ELR (cell line): ENCODE measurements at places on chromosomes 1 and 21.
A peak's percentile ranks its signal among the peaks of the same experiment; 100 is the strongest.

DNA sequence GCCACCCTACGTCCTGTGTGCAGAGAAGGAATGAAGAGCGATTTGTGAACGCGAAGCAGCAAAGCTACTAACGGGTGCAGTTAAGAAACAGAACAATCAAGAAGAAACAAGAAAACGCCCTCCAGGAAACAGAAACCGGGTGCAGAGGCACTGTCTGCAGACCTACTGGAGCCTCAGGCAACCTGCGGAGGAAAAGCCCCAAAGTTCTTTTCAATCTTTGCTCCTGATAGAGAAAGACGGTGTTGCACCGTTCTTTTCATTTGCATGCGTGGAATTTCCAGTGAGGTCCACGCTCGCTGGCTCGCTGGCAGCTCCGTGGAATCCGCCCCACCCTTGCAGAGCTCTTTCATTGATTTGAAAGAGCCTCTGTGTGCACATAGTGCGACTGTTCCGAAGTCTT, 37.0 kb upstream of the PDE9A start:
- DNase-seq = no peak

DNA sequence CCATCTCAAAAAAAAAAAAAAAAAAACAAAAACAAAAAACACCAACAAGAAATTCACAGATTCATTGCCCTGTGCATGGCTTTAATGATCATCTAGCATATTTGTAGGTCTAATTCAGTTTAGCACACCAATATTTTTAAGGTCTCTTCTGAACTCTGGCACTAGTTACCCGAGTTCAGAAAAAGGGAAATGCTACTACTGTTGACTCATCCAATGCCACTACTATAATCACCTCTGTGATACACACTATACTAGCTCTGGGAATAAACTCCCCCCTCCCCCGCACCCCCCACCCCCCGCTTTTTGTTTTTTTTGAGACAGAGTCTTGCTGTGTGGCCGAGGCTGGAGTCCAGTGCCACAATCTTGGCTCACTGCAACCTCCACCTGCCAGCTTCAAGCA, 55.6 kb downstream of the FBXO42 start:
- DNase-seq = peak; percentile 14

DNA sequence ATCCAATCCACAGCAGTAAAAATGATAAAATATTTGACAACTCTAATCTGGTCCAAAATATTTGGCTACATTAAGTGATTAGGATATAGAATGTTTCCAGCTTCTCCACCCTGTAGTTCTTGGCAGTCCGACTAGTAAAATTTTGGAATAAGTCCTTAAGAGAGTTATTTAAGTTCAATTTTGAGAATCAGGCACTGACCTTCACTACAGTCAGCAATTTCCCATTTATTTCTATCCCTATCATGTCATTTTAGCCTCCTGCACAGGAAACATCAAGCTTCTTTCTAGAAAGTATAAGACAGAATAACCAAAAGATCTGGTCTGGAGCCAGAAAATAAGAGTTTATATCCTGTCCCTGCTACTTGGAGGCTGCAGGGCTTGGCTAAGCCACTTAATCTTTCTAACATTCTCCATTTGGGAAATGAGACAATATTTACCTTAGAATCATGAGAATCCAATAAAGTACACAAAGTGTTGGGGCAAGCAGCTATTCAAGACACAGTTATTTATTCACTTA, 162.2 kb downstream of the DPYD start:
- DNase-seq = no peak

GRCh38 chr1:206939841-206940587, 6.3 kb downstream of the PIGR start:
- DNase-seq = no peak

DNA sequence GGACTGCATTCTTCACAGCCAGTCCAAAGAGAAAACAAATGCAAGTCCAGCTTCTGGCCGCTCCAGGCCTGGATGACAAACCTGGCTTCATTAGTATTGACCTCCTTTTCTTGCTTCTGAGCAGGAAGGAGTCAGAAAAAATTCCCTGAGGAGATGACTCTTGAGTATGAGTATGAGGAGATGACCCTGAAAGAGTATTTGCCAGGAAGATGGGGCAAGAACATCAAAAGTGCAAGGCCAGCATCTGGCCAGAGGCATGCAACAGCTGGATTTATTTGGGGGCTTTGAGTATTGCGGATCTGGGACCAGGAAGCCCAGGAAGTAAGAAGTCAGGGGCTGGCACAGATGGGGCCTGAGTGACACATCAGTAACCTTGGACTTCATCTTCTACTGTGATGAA, 113.9 kb downstream of the GLIS1 start:
- DNase-seq = peak; percentile 13

GRCh38 chr1:245418077-245418476, 263.3 kb downstream of the KIF26B start:
- no peak for DNase-seq

DNA sequence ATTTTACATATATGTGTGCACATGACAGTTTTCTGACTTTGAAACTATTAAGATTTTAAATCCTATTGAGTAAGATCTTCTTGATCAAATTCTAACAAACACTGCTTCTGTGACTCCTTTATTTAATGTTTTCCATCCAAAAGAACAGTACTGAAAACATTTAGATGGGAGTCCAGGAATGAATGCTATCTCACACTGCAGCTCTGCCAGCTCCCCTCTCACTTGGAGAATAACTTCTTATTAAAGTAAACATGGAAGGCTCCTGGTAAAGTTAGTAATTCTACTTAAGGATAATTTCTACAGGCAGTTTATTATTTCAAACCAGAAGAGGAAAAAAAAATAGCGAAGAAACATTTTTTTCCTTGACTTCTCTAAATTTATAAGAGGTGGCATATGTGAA, 349.1 kb downstream of the DPYD start:
- DNase-seq = no peak

- peak; percentile 74 for DNase-seq
These were observed 18.7 kb downstream of the WNT2B start for GRCh38 chr1:112527266-112528010.

GRCh38 chr1:64065571-64065970, 137.9 kb upstream of the UBE2U start:
- no peak for DNase-seq

- no peak for DNase-seq
These were observed 542.9 kb downstream of the PLPP3 start for GRCh38 chr1:56036479-56036878.

DNA sequence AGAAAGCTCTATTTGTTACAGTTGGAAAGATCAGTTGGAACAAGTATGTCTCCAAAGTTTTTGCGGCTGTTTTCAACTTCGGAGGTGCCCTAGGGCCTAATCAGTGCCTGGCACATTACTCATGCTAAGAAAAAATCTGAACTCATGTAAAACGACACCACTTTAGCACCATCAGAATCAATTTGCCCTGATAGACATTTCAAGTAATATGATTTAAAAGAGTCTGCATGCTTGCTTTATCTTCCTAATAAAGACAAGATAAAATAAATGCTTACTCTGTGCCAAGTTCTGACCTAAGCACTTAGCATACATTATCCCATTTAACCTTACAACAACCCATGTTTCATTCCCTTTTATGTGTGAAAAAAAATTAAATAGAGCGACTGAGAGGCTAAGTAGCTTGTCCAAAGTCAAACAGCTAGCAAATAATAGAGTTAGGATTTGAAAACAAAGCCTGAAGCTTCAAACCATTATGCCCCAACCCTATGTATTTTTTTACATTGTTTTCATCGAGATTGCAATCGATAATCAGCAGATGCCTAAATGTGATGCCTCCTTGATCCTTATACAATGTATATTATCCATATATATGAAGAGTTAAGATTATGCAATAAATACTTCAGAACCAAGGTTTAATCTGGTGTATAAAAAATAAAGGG, 91.3 kb downstream of the DENND1B start:
- DNase-seq = peak; percentile 37

GRCh38 chr1:36523230-36523495, 40.5 kb upstream of the CSF3R start:
- peak; percentile 26 for DNase-seq

GRCh38 chr1:3662080-3662671, 9.9 kb downstream of the TP73 start:
- no peak for DNase-seq

DNA sequence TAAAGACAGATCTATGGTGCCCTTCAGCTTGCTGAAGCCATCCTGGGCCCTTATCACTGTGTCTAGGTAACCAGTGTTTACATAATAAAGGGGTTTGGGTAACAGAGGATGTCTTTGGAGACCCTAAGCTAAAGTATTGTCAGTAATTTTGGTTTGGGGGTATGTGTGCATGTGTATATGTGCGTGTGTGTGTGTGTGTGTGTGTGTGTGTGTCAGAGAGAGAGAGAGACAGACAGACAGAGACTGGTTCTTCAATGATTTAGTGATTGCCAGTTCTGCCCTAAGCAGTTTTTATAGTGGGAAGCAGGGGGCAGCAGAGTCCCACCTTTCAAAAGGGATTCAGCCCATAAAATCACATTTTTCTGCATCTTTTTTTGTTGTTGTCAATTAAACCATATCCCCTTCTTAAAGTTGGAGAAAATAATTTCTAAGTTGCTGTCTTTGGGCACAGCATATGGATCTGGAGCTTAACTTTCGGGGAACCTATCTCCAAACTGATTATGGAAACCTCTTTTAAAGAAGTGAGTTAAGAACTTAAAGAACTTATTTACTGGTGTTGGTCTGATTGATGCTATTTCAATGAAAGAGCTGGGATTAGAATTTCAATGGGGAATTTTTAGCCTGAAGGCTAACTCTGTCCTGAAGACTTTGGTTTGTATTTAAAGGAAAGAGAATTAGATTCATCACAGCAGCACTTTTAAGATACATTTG, 51.1 kb downstream of the ZNF326 start:
- peak; percentile 48 for DNase-seq

DNA sequence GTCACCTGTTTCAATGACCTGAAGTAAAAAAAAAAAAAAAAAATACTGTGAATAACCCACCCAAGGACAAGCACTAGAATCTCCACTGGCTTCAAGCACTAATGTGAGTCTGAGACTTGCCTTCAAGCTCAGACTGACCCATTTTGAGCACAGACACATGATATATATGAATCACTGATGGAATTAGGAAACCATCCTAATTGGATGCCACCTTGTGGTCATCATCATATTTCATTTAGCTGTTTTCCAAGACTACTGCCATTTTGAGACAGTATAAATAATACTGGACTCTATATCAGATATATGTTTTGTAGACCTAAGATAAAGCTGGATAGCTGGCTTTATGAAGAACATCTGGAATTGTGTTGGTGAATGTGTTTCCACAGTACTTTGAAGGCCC, 1232.0 kb downstream of the KCNT2 start:
- DNase-seq = peak; percentile 39

DNA sequence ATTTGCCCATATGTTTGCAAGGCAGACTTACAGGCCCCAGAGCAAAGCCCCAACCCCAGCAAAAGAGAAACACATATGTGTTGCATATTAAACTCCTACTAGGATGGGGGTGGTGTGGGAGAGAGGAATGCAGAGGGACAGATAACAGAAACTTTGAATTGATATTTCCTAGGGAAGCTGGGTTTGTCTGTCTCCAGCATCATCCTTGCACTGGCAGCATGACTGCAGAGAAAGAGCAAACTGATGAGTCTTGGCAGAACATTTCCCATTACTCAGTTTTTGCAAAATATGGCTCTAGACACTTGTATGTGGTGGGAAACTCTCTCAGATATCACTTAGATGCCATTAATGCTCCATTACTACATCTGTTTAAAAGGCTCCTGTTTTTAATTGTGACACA, 43.8 kb upstream of the MARK1 start:
- no peak for DNase-seq

DNA sequence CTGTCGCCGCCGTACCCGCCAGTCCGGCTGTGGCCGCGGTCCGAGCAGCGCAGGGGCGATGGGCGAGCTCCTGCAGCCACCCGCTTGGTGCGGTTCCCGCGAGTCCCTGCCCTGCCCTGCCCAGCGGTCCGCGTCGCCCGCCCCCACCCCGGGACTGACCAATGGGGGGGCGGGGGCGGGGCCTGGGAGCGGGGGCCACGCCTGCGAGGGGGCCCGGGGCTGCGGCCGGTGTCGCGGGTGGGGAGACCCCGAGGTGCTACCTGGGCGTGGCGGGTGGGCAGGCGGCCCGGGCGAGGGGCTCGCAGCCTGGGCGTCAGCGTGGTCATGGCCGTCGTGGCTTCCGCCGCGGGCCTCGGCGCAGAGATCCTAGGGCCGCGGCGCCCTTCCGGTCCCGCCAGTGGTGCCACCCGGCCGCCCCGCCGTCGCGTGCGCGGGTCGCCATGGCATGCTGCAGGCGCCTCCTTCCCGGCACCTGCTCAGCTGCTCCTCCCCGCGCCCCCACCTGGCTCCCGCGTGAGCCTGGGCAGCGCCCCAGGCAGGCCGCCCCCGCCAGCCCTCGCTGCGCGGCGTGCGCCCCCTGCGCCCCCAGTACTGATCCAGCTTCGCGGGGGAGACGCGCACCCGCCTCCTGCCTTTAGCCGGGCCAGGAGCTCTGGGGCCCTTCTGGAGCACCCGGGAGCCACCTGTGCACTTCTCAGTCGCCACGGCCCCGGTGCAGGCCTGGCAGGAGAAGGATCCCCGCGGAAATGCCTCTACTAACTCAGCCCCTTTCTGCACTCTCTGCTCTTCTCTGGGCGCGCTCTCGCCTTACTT, at the start of gene BMP8B:
Gene BMP8B (minus strand): TSS at position 108 of the 813 bp plus-strand sequence. CDS start 380 bp downstream, outside the sequence.
- peak; percentile 24 for DNase-seq

GRCh38 chr1:177163844-177164379, 600 bp downstream of the ASTN1 start:
- DNase-seq = no peak

DNA sequence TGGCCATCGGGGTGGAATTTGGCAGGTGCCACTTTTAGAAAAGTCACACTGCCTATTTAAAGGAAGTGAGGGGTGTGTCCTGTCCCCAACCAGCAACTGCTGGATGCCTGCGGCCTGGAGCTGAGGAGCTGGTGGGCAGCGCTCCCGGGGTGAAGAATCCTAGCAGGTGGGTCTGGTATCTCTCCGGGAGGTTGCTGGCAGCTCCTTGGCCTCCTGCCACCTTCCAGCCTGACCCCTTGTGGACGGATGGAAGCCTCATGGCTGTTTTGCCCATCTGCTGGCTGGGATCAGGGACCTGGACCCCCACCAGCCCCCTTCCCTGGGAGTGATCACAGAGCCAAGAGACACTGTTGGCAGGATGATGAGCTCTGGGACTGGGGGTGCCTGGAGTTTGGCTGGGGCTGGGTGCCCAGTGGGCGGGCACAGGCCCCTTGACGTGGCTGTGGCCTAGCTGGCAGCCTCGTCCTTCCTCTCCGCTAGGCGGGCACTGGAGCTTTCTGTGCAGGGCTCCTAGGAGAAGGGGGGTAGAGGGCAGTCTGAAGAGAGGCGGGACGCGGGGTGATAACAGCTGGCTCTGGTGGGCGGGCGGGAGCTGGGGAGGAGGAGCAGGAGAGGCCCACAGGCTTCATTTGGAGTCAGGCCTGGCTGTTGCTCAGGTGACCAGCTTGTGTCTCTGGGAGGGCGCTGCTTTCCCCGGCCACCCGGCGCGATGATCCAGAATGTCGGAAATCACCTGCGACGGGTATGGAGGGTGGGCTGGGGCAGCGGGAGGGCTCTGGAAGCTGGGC, at the start of gene ACOT11:
Gene ACOT11 (plus strand): TSS at position 628 of the 788 bp plus-strand sequence. CDS start 82 bp downstream, at position 710.
- peak; percentile 27 for DNase-seq

DNA sequence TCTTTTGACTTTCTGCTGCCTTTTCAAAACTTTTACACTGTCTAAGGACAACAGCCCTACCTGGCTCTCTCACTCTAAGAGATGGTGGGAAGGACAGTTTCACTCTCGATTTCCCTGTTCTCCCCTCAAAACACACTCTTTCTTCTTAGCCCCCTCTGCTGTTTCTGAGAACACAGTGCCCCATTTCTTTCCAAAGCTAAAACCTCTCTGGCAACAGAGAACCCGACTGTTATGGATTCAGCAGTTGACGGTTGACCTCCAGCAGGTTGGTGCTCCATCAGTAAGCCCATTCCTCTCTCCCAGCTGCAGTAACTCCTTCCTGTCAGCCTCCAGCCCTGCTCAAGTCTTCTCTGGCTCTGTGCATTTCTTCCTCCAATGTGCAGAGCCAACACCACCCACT, 88.2 kb upstream of the ABCD3 start:
- DNase-seq = peak; percentile 82
